ENCODE measurements at places on chromosomes 5 and 9. TPM values are rescaled to one million over a fixed set of nuclear protein-coding genes. Genes with fewer than 3 reads are reported as not detected.

TMEM215 gene
- total RNA-seq = under 0.01 TPM

RASEF gene
- total RNA-seq = not detected

FOXD4L6 gene
- 0.33 TPM for total RNA-seq

OTULINL gene
- under 0.01 TPM for total RNA-seq

EPB41L4B gene
- 1.3 TPM for total RNA-seq

DBH gene
- not detected for total RNA-seq

UCK1 gene
- 14.5 TPM for total RNA-seq

SRP19 gene
- total RNA-seq = 39.5 TPM

Measured in vein endothelial cell (primary cell).